ENCODE measurements at places on chromosomes 6 and 20. TPM values are rescaled to one million over a fixed set of nuclear protein-coding genes. Genes with fewer than 3 reads are reported as not detected.

DNA sequence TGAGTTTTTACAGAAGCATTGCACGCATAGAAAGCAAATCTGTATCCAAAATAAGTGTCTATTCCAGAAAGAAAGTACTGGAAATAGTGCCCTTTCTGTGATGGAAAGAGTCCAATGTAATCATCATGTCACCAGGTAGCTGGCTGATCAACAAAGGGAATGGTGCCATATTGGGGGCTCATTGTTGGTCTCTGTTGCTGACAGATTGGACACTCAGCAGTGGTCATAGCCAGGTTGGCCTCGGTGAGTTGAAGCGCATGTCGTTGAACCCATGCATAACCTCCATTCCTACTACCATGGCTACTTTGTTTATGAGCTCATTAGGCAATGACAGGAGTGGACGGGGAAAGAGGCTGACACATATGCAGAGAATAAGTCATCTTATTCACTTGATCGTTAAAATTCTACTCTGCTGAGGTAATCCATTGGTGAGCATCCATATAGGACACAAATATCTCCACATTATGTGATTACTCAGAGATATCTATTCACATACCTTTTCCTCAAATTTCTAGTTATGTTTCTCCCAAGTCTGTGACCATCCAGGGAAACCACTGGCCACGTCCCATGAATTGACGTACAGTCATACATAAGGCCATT lies 560.5 kb downstream of the HAO1 start:
- peak; percentile 69 for DNase-seq

Gene SLC22A7
- total RNA-seq, result not detected

DNA sequence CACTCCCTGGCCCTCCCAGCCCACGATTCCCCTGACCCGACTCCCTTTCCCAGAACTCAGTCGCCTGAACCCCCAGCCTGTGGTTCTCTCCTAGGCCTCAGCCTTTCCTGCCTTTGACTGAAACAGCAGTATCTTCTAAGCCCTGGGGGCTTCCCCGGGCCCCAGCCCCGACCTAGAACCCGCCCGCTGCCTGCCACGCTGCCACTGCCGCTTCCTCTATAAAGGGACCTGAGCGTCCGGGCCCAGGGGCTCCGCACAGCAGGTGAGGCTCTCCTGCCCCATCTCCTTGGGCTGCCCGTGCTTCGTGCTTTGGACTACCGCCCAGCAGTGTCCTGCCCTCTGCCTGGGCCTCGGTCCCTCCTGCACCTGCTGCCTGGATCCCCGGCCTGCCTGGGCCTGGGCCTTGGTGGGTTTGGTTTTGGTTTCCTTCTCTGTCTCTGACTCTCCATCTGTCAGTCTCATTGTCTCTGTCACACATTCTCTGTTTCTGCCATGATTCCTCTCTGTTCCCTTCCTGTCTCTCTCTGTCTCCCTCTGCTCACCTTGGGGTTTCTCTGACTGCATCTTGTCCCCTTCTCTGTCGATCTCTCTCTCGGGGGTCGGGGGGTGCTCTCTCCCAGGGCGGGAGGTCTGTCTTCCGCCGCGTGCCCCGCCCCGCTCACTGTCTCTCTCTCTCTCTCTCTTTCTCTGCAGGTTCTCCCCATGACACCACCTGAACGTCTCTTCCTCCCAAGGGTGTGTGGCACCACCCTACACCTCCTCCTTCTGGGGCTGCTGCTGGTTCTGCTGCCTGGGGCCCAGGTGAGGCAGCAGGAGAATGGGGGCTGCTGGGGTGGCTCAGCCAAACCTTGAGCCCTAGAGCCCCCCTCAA lies at the start of gene LTA:
Gene LTA, plus strand, starts transcription at position 249 of the 871 bp plus-strand sequence. Its CDS starts 454 bp downstream, at position 703.
- no peak for DNase-seq

- no peak for DNase-seq
Observed at GRCh38 chr6:34332251-34333198, 59.9 kb downstream of the NUDT3 start.

GRCh38 chr6:1379017-1379787 lies 10.2 kb upstream of the FOXF2 start:
- no peak for DNase-seq

Gene ZNF391
- total RNA-seq, result 5.9 TPM

Gene MTO1
- total RNA-seq, result 19.5 TPM

Gene STX11
- total RNA-seq, result 1.5 TPM

GRCh38 chr20:4574356-4574690 lies 147.4 kb upstream of the PRND start:
- no peak for DNase-seq

DNA sequence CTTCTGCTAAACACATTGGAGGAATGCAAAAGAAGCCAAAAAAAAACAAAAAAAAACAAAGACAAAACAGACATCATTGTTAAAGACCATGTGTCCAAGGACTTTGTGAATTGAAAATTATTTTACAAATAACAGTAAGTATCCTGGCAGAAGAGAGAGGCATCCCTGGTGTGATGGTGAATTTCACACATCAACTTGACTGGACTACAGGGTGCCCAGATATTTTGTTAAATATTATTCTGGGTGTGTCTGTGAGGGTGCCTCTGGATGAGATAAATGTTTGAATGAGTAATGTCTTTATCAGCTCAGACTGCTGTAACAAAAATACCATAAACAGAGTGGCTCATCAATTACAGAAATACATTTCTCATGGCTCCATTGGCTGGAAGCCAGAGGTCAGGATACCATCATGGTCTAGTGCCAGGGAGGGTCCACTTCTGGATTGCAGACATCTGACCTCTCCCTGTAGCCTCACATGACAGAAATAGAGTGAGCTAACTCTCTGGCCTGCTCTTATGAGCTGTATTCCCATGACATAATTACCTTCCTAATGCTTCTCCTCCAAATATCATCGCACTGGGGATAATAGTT lies 12.2 kb upstream of the C6orf118 start:
- DNase-seq, result no peak

- DNase-seq, result no peak
Observed at GRCh38 chr6:36729161-36729524, 31.5 kb downstream of the RAB44 start.

- peak; percentile 44 for DNase-seq
Observed at GRCh38 chr6:57123111-57123510, 33.1 kb downstream of the ZNF451 start.

DNA sequence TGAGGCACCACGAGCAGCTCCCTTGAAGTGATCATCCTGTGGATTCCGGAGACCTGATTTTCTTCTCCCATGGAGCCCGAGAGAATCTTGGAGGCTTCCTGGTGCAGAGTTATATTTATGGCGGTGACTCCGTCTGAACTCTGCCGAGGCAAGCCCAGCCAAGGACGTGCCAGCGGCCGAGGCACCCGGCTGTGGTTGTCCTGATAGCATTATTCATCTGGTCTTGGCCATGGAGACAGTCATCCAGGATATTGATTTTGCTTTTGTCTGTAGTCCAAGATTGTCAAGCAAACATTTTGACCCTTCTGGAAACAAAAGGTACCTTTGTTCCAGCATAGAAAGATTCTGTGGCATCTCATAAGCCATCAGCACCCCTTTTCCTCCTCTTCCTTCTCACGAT lies 163.3 kb downstream of the SCML4 start:
- peak; percentile 50 for DNase-seq

DNA sequence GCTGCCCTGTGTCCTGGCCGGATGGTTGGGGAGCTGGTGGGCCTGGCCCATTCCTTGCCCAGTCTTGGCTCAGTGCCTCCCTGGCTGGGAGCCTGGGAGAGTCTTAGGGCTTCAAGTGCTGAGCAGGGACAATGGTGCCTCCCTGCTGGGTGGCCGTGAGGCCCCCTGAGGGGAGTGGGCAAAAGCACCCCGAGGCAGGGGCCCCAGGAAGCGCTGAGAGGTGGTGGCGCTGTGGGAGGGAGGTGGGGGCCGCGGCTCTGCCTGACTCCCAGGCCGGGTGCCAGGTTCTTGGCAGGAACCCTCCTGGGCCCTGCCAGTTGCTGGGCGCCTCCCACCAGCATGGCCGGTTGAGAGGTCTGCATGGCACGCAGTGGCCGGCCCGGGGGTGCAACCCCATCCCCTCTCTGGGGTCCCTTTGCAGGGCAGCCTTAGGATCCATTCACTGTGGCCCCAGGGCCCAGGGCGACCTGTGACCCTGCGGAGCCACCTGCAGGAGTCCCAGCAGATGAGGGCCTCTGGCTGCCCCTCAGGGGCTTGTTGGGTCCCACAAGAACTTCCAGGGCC lies 9.2 kb upstream of the RPS21 start:
- DNase-seq, result no peak

DNA sequence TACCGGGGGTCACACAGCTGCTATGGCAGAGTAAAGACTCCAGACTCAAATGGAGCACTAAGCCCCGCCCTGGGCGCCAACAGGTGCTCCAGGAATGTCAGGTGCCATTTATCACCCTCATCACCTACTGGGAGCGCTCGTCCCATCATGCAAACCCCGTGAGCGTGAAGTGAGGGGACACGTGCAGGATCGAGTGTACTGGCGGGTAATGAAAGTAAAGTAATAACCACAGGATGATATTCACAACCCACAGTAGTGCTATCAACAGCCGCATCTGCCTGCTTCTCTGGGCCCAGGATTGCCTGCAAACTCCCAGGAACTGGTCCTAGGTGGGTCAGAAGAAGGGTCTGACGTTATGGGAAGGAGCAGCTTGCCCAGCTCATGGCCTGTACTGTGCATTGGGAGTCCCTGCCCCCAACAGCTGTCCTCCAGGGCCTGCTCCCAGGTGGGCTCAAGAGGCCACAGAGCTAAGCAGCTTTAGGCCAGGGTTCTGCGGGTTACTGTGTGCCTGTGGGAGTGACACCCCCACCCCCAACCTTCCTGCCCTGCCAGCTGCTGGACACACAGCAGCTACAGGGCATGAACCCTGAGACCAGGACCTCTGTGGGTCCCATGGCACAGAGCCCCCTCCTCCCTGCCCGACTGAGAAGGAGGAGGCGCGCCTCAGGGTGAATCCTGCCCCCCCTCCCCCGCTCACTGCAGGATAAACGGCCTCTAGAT lies 120.5 kb upstream of the SULF2 start:
- no peak for DNase-seq

GRCh38 chr6:25220857-25221256 lies 58.3 kb upstream of the CARMIL1 start:
- DNase-seq, result no peak

DNA sequence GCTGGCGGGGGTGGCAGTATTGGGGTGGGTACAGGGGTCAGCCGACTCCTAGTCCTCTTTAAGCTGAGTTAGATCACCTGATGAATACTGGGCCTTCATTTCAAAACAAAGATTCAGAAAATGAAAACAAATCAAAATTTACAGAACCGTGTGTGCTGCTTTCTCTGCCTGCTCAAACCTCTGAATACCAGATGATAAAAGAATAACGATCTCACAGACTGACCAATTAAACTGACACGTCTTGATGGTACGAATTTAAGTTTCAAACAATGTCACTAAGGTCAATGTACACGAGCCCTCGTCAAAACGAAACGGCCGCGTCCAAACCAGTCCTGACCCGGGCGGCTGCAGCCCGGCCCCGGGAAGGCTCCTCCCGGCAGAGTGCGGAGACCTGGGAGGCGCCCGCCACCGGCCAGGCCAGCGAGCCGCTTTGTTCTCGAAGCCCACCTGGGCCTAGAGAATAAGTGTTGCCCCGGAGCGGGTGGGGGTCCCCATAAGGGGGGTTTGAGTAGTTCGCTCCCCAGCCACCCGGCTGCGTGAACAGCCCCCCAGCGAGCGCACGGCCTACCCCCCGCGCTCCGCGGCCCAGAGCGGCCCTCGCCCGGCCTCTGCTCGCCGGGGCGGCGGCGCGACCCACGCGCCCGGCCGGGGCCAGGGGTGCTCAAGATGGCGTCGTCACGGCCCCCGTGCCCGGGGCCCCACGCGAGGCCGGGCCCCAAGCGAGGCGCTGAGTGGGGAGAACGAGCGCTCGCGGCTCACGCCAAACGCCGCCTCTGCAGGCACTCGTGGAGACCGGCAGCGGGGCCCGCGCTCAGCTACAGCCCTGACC lies 728 bp downstream of the PSMA7 start:
- DNase-seq, result no peak

GRCh38 chr6:50608421-50608820 lies 104.9 kb upstream of the TFAP2D start:
- DNase-seq, result peak; percentile 12

Gene C4A
- total RNA-seq, result 2.2 TPM

DNA sequence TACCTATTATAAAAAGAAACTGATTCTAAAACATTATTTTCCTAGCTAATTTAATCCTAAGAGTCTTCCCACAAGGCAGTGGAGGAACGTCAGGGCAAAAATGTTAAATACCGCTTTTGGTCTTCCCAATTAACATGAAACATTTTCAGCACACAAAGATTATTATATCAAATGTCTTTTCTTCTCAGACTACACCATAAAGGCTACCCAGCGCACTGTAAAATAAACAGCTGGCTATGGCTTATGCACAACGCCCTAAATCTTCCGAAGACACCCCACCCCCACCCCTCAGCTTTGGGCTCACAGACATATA lies 1.0 kb downstream of the NUDT3 start:
- DNase-seq, result no peak

All from PC-3 (cell line).